EL (cell line): ENCODE measurements at places on chromosomes 2 and 18.

- DNase-seq = no peak
Measured at GRCh38 chr2:42846026-42846425, 53.6 kb upstream of the HAAO start.

DNA sequence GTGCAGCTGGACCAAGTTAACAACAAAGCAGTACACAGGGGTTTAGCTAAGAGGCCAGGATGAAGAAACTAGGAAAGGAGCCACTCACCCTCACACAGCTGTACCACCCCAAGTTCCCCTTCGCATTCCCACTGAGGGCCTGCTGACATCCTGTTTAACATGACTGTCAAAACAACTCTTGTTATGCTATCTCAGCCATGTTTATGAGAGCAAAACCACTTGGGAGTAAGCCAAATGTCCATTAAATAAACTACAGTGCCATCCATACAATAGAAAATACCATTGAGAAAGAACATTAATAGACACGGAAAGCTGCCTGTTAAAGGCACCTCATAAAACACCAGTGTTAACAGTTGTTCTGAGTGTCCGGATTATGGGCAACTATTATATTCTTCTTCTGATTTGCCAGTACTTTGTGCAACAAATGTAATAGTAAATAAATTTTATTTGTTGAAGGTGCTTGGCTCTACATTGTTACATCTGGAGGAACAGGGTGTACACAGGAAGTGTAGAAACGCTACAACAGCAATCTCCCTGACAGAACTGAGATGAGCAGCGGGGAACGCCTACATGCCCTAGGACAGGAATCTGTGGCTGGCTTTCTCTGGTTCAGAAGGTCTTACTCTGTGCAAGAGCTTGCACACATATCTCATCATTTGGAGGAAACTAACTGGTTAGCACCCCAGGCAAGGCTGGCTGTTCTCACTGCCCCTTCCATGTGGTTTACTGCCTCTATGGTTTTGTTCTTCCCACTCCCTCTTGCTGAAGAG is 85.6 kb downstream of the EHD3 start:
- peak; percentile 67 for DNase-seq

GRCh38 chr18:79530821-79531220 is 135.1 kb downstream of the NFATC1 start:
- DNase-seq = no peak

DNA sequence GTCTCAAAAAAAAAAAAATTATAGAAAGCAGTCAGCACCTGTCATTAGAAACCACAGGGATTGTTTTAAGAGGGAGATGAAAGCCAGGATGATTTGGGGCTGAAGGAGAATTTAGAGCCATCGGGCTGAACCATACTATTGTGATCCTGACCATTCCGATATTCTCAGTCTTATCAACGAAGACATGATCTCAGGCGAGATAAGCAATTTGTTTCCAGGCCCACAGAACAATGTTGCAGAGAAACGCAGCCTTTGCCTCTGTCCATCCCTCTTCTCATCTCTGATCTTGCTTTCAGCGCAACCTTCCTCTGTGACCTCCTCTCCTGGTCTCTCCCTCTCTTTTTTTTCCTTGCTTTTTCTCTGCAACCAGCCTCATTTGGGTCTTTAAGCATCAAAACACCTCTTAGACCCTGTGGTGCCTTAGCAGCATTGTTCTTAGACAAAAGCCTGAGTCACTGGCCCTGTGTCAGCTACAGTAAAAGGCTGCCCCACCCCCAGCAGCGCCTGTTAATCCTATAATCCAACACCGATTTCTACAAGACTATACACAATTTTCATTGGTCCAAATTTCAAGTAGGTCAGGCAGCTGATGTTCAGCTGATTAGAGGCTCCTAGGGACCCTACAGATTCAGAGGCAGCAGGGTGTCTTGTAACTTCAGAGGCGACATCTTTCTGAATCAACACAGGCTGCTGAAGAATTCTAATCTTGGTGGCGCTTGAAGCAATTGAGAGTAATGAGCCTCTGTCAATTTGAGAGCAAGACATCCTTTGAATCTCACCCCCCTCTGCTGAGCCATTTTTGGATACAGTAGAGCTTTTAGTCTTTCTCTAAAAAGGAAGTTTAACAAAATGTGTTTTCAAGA is 206.0 kb downstream of the NCK2 start:
- no peak for DNase-seq

DNA sequence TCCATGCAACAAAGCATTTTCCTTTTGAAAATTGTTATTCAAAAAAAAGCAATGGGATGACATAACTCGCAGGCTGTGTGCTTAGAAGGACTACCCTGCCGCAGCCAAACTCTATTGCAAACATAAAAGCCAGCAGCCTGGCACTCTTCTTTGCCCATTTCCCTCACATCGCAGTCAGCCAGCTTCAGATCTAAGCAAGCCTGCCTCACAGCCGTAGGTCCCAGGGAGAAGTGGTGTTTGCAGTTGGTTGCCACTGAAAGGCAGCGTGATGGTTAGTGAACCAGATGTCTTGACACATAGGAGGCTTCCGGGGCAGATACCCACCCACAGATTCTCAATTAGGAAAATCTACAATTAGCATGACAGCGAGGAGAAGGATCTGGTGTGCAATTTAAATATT is 655.2 kb downstream of the RNF144A start:
- DNase-seq = no peak

GRCh38 chr2:237238249-237238648 is 152.6 kb downstream of the COPS8 start:
- DNase-seq = no peak

GRCh38 chr2:225636558-225636957 is 237.0 kb downstream of the NYAP2 start:
- no peak for DNase-seq

DNA sequence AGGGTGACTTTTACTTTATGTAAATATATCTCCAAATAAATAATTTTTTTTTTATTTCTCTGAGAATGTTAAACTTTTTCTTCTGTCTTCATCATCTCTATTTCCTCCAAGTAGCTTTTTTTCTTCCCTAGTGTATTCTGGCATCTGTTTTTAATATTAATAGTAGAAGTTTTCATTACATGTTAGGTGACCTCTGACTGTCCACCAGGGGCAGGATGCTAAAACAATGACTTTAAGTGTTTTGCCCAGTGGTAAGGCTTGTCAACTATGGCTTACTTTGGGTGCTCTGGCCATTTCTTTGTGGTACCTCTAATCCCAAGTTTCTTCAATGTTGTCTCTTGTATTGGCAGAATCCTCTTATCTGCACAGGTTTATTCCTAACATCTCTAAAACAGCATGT is 127.1 kb downstream of the SRBD1 start:
- DNase-seq = peak; percentile 20

GRCh38 chr2:84879584-84880394 is 1.1 kb downstream of the TRABD2A start:
- no peak for DNase-seq

GRCh38 chr18:69785466-69785865 is 162.2 kb downstream of the CD226 start:
- DNase-seq = no peak

GRCh38 chr2:102424754-102425153 is 1.8 kb downstream of the IL18RAP start:
- no peak for DNase-seq

DNA sequence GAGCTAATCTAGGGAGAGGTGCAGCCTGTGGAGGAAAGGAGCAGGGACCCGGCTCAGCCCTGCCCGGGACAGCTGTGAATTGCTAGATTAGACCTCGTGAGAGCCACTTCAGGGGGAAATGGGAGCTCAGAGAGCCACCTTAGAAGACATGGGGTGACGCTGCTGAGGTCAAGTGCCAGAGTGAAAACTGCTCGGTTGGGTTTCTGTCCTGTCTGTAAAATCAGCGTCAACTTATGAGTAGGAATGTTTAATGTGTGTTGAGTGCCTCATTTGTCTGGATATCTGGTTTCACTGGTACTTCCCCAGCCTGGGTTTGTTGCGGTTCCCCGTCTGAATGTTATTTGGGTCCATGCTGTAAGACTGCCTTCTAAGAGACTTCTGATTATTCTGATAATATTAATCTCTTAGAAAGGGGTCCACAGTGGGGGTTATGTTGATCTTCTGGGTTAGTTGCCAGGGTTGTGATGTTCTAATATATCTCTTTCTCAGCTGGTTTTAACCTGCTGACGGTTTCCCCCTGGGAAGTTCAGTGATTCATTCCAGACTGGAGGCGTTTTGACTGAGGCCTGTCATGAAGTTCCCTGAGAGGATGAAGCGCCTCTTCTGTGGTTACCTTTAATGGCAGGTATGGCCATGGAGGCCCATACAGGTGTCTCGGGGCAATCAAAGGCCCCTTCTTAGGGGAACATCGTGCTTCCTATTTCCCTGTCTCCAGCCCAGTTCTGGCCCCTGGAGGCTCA is 175.9 kb downstream of the SH3RF3 start:
- no peak for DNase-seq

DNA sequence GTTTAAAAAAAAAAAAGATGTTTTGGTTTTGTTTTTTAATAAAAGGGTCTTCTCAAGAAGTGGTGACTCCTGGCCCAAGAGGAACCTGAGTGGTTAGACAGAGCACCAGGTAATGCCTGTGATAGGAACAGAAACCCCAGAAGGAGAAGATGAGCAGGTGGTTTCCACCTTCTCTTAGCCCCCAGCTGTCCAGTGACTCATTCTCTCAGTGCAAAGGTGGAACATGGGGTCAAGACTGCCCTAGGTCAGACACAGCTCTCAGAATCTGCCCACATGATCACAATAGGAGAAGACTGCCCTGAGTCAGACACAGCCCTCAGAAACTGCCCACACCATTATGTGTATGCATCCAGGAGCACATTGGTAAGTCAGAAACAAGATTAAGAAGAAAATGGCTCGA is 61.8 kb downstream of the TBC1D8 start:
- DNase-seq = no peak

- DNase-seq = no peak
Measured at GRCh38 chr2:445896-446295, 158.0 kb upstream of the ALKAL2 start.
